ENCODE measurements at places on chromosomes 4 and X.

- no peak for DNase-seq
Observed at GRCh38 chr4:8723222-8723980, 130.8 kb downstream of the CPZ start.

- no peak for DNase-seq
Observed at GRCh38 chr4:15774020-15774420, 4.1 kb upstream of the CD38 start.

- DNase-seq = no peak
Observed at GRCh38 chr4:3016961-3017360, 53.6 kb downstream of the GRK4 start.

DNA sequence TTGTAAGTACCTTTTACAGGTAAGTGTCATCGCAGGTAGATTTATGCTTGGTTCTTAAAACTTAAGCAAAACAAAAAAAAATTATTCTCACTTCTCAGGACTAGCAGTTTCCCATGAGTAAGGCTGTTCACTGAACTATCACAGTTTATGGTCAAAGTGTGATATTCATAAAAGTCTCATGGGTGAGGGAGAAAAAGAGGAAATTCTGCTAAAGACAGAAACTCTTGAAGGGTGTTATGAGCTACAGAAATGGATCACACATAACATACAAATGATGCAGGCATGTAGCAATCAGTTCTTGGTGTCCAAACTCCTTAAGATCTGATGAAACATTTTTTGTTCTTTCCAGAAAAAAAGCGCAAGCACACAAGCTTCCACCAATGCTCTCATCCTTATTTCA lies 8.5 kb downstream of the RAB9A start:
- DNase-seq = no peak

- no peak for DNase-seq
Observed at GRCh38 chrX:155611302-155611701, 1.4 kb downstream of the TMLHE start.

- DNase-seq = no peak
Observed at GRCh38 chr4:35934320-35934981, 309.9 kb downstream of the ARAP2 start.

- DNase-seq = no peak
Observed at GRCh38 chrX:100931218-100931924, 2.7 kb upstream of the XKRX start.

GRCh38 chr4:154490583-154491340 lies 837 bp downstream of the DCHS2 start:
- peak; percentile 61 for DNase-seq

- peak; percentile 72 for DNase-seq
Observed at GRCh38 chr4:140012688-140013486, 141.1 kb downstream of the MAML3 start.

GRCh38 chr4:41791557-41791956 lies 43.0 kb upstream of the PHOX2B start:
- no peak for DNase-seq

Data from activated CD8-positive, alpha-beta memory T cell treated with anti-CD3 and anti-CD28 coated beads for 24 hours (primary cell).